ENCODE measurements at places on chromosomes 12 and 14.

DNA sequence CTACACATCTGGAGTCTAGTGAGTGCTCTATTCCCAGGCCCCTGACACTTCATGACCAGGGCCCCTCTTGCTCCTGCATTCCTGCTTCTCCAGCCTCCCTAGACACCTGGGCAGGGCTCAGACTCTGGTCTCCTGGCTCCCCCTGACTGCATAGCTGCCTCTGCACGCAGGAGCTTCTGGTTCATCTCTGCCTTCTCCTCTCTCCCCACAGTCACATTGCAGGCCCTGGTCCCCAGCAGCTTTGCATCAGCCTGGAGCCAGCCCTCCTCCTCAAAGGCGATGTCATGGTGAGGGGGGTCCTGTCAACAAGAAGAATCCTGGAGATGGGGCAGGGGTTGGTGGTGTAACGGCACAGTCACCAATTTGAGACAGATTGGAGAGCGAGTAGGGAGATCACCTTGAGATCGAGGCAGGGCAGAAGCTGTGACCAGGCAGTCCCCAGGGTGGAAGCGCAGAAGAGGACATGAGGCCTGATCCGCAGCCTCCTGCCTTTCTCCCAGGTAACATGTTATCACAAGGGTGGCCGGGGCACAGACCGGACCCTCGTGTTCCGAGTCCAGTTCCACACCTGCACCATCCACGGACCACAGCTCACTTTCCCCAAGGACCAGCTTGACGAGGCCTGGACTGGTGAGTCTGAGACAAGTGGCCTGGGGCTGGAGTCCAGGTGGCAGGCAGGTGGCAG is 8.1 kb downstream of the TNS2 start:
- DNase-seq: no peak

- DNase-seq: no peak
These were observed 38.4 kb upstream of the CCT2 start for GRCh38 chr12:69546693-69547438.

- DNase-seq: no peak
These were observed 63.5 kb downstream of the CLMN start for GRCh38 chr14:95256002-95256775.

DNA sequence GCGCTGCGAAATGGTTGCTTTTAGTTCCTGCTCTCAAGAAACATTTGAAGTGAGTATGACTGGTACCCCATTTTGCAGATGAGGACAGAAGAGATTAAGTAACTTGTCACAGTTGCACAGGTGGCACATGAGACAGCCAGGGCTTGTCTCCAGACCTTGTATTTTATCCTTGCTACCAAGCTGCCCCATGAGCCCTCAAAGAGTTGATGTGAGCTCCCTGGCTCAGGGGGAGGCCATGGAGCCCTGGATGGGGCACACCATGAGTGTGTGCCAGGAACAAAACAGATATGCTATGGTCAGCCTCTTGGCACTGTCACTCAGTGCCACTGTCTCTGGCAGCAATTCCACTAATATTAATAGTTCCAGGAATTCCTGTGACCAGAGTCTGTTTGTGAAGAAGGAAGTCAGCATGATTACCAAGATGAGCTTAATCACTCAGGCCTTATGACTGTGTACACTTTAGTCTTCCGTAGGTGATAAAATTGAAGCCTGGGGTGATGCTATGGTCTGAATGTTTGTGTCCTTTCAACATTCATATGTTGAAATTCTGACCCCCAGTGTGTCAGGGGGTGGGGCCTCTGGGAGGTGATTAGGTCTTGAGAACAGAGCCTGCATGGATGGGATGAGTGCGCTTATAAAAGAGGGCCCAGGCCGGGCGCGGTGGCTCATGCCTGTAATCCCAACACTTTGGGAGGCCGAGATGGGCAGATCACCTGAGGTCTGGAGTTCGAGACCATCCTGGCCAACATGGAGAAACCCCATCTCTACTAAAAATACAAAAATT is 806.8 kb downstream of the AACS start:
- no peak for DNase-seq

DNA sequence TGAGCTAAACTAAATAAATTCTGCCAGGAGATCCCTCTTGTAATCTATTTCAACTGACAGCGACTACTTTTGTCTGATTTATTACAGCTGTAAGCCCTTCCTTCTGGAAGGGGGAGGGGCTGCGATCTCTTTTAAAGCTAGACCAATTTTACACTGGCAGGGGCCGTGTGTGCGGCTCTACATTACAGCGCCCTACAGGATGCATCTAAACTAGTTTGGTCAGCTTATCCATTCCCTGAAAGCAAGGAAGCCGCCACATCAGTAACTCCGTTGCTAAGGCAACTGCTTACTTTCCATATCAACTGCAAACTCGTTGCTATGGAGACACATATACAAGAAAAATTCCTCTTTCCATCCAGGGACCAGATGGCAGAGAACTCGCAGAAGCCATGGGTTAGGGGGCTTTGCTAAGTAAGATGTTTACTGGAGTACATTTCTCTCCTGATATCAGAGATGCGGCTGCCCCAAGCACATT is 17.4 kb downstream of the FOXN3 start:
- no peak for DNase-seq

- no peak for DNase-seq
These were observed 12.7 kb upstream of the BDKRB2 start for GRCh38 chr14:96191841-96192462.

GRCh38 chr12:2347137-2347843 is 294.5 kb downstream of the CACNA1C start:
- DNase-seq: no peak

DNA sequence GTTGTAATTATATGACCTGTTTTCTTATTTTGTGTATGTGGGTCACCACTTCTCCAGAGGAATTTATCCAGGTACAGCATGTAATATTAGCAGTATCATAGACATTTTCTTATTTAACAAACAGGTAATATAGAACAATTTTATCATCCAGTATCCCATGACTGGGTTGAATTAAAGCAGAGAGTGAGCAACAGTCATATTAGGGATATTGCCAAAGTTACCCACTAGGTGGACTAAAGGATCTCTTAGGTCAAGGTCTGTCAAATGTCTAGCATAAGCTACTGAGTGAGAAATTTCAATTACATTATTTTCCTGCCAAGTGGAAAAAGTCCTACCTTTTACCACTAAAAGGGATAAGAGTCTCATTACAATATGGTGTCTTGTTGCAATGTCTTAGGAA is 62.1 kb upstream of the TRIM9 start:
- no peak for DNase-seq

DNA sequence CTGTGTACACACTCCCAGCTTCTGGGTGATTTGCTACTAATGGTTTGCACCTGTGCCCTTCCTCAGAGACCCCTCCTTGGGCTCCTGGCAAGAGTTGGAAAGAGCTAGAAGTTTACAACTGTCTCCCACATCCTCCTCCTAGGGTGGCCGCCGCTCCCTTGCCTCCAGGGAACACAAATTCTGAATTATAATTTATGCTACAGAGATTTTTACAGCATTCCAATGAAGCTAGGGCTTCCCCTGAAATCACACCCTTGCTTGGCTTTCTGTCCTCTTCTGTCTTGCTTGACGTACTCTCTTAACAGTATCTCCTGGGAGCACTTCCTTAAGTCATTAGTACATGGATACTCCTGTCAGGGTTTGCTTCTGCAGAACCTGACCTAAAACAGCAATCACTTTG is 180.2 kb downstream of the KCNA5 start:
- DNase-seq: no peak

DNA sequence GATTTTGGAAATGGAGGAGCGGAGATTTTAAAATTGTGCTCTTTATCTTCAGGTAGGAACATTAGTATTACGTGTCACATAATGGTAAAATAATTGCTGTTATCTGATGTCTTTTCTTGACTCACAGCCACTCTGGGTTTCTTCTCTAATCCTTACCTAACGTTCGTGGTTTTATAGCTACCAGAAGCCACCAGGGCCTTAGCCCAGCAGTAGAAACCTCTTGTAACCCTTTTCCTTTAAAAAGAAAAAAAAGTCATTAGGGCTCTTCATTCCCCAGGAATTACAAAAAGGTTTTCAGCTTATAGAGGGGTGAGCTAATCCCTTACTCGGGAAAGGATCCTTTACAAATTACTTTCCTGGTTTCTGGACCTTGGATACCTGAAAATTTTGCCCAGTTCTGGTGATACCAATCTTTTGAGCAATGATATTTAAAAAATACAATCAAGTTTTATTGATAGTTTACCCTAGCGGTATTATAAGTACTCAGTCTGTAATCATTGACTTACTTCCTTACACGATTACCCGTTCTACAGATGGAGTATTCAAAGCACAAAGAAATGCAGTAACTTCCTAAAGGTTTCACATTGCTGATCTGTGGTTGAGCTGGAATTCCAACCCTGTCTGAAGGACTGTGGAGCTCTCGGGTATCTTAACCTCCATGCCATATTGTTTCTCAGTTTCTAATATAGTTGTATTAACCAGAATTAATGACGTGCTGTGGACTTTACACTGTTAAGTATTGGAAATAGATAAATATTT is 1.6 kb downstream of the GABARAPL1 start:
- DNase-seq: no peak

DNA sequence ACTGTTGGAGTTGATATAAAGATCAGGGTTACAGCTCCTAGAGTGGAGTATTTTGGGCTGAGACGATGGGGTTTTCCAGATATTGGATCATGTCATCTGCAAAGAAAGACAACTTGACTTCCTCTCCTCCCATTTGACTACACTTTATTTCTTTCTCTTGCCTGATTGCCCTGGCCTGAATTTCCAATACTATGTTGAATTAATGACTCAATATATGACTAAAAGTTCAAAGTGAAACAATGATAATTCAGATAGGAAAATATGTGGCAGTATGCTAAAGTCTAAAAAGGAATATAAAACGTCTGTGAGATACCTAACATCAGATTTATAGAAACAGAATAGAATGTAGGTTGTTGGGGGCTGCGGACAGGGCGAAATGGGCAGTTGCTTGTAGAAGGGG is 72.2 kb downstream of the BHLHE41 start:
- no peak for DNase-seq

DNA sequence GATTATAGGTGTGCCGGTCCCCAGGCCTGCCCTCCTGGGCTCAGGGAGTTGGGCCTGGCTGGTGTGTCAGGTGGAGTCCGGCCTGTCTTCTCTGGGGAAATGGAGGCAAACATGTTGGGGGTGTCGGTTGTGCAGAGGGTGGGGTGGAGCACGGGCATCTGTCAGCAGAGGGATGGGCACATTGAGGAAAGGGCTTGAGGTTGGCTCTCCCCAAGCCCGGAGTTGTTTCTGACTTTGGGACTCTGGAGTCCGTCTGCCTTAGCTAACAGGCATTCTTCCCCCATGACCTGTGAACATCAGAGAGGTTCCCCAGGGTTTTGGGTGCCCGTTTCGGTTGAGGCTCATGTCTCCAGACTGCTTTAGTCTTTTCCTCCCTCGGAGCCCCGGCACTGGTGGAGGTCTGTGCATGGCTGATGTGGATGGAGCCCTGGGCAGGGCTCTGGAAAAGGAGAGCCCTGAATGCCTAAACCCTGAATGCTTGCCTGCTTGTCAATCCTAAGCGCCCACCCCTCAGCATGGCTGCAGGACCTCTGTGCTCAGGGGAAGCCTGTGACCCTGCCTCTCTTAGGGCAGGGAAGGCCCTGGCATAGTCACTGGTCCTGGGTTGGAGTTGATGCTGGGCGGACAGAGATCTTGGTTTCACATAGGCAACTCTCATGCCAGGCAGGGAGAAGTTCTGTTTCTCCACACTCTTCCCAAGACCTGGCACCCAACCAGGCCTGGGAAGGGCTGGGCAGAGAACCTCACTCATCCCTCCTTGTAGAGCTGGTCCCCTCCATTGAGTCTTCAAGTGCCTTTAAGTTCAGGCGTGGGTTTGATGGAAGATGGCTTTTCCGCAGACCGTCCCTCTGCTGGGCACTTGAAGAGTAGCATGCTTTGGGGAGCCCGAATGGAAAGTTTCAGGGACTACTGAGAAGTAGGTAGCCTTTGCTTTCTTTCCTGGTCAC is 12.9 kb downstream of the NYNRIN start:
- DNase-seq: no peak

- DNase-seq: no peak
These were observed 3.7 kb downstream of the ASB2 start for GRCh38 chr14:93972618-93973205.

- no peak for DNase-seq
These were observed 15.0 kb upstream of the ORAI1 start for GRCh38 chr12:121611306-121611705.

GRCh38 chr12:21547437-21547836 is 21.3 kb downstream of the SPX start:
- DNase-seq: no peak

GRCh38 chr14:36605506-36605857 is 23.1 kb upstream of the NKX2-8 start:
- no peak for DNase-seq

DNA sequence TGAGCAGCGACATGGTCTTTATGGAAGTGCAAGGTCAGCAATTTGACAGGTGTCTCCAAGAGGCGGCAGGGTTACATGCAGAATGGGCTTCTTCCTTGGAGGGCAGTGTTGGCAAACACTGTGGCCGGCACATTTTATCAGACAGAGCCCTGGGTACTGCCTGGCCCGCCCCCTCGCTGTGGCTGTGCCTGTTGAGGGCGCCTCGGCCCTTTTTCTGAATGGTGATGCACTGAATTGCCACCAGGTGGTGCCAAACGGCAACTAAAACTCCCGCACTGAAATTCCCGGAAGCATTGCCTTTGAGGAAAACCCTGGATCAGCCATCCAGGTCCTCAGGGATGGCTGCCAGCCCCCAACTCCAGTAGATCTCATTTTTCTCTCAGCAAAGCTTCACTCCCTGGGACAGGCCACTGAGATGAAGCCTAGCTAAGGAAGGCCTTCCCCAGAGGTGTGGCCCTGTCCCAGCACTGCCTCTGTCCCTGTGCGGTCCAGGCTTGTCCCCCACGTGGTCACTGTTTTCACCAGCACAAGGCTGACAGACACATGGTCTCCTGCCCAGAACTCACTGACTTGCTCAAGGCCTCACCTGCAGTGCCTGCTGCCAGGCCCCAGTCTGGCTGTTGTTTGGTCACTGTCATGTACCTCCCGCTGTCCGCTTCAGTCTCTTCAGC is 73.6 kb downstream of the TESC start:
- no peak for DNase-seq

DNA sequence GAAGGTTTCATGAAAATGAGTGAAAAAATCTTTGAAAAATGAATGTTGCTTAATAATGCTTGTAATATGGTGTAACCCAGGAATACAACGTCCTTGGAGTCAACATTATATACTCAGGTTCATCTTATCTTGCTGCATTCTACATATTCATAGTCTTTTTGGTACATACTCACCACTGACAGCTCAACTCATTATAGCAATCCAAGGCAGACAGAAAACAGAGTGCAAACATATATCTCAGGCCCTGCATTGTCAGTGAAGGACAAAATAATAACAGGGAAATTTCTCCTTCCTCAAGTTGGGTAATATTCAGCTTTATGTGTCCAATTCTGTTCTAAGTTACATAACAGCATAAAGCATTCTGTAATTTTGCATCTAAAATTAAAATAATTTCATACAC is 1353.0 kb upstream of the SEL1L start:
- DNase-seq: no peak
